ENCODE measurements at places on chromosomes 1 and 21. TPM values are rescaled to one million over a fixed set of nuclear protein-coding genes. Genes with fewer than 3 reads are reported as not detected.

The OR2M3 gene
- not detected for total RNA-seq

The MMEL1 gene
- not detected for total RNA-seq

The ELOA gene
- 62.9 TPM for total RNA-seq

The TRPM2 gene
- 0.05 TPM for total RNA-seq

The FNDC10 gene
- 4.4 TPM for total RNA-seq

The SHISAL2A gene
- total RNA-seq = not detected

The NLRP3 gene
- 4.3 TPM for total RNA-seq

The FOXO6 gene
- not detected for total RNA-seq

The OR2T2 gene
- total RNA-seq = not detected

The MLLT11 gene
- total RNA-seq = 10.7 TPM

The SHISA4 gene
- 27.9 TPM for total RNA-seq

The SPRR2A gene
- total RNA-seq = not detected

The ESRRG gene
- not detected for total RNA-seq

The CHTOP gene
- total RNA-seq = 44.5 TPM

The SLC45A3 gene
- total RNA-seq = 1.4 TPM

The CFAP45 gene
- 1.4 TPM for total RNA-seq

The ZNF678 gene
- 2.8 TPM for total RNA-seq

The PTGER3 gene
- 1.4 TPM for total RNA-seq

The F3 gene
- 150 TPM for total RNA-seq

The STX12 gene
- total RNA-seq = 49.1 TPM

The AADACL3 gene
- not detected for total RNA-seq

The AIM2 gene
- total RNA-seq = not detected

The TOR1AIP2 gene
- total RNA-seq = 127 TPM

The CCDC190 gene
- total RNA-seq = 0.22 TPM

The SERPINC1 gene
- total RNA-seq = 0.29 TPM

The HSPB7 gene
- total RNA-seq = 32.3 TPM
